ENCODE measurements at places on chromosomes 7 and 10. TPM values are rescaled to one million over a fixed set of nuclear protein-coding genes. Genes with fewer than 3 reads are reported as not detected.

INSIG1 gene
- total RNA-seq = 95.2 TPM

EPO gene
- not detected for total RNA-seq

SPAM1 gene
- not detected for total RNA-seq

NFE2L3 gene
- 42.1 TPM for total RNA-seq

EBLN1 gene
- not detected for total RNA-seq

SLC13A1 gene
- not detected for total RNA-seq

JCAD gene
- total RNA-seq = 0.32 TPM

SFTPA1 gene
- not detected for total RNA-seq

ZNF467 gene
- 1.4 TPM for total RNA-seq

CABCOCO1 gene
- total RNA-seq = not detected

GRCh38 chr7:15524077-15524476, 37.7 kb downstream of the AGMO start:
- no peak overlapping the region for H3K4me3 ChIP-seq
- H3K36me3 ChIP-seq = peaks cover 19% of the 10 kb centered on the region
- no peak overlapping the region for H3K27ac ChIP-seq
- no peaks in the 10 kb centered on the region for H3K27me3 ChIP-seq

GRCh38 chr7:116776610-116777289, 85.6 kb upstream of the CAPZA2 start:
- H3K27me3 ChIP-seq = peaks cover 2% of the 10 kb centered on the region
- H3K4me3 ChIP-seq = no peak overlapping the region
- no peak for DNase-seq
- peaks cover 4% of the 10 kb centered on the region for H3K36me3 ChIP-seq

- H3K36me3 ChIP-seq = peaks cover 3% of the 10 kb centered on the region
- no peak overlapping the region for H3K27ac ChIP-seq
- H3K27me3 ChIP-seq = peaks cover 1% of the 10 kb centered on the region
- DNase-seq = no peak
- no peaks in the 10 kb centered on the region for H3K4me1 ChIP-seq
- H3K4me3 ChIP-seq = no peak overlapping the region
Observed at GRCh38 chr7:25012254-25012653, 32.3 kb upstream of the OSBPL3 start.

GRCh38 chr7:92402920-92403759, 44.1 kb upstream of the GATAD1 start:
- peak overlapping the region; percentile 25 for H3K27ac ChIP-seq
- no peak overlapping the region for H3K4me3 ChIP-seq
- no peak for DNase-seq
- H3K4me1 ChIP-seq = peaks cover 7% of the 10 kb centered on the region

- peaks cover 2% of the 10 kb centered on the region for H3K4me1 ChIP-seq
- no peak overlapping the region for H3K4me3 ChIP-seq
- DNase-seq = no peak
- no peak overlapping the region for H3K27ac ChIP-seq
Observed at GRCh38 chr7:135501402-135501801, 8.5 kb downstream of the CNOT4 start.

- H3K27ac ChIP-seq = no peak within 1 kb of the TSS
- no peak within 1 kb of the TSS for H3K4me3 ChIP-seq
- no peaks in the 10 kb centered on the region for H3K36me3 ChIP-seq
- H3K4me1 ChIP-seq = no peaks in the 10 kb centered on the region
- DNase-seq = no peak
Observed at GRCh38 chr7:123601530-123601929, at the start of gene ASB15. ASB15 (plus strand) TSS chr7:123601821; CDS start chr7:123614503, 12,682 bp downstream.

GRCh38 chr10:78411716-78412115, 378.1 kb downstream of the RPS24 start:
- H3K4me1 ChIP-seq = peaks cover 9% of the 10 kb centered on the region
- DNase-seq = no peak
- peaks cover 2% of the 10 kb centered on the region for H3K27me3 ChIP-seq
- H3K27ac ChIP-seq = no peak overlapping the region
- H3K36me3 ChIP-seq = no peaks in the 10 kb centered on the region
- H3K4me3 ChIP-seq = no peak overlapping the region

DNA sequence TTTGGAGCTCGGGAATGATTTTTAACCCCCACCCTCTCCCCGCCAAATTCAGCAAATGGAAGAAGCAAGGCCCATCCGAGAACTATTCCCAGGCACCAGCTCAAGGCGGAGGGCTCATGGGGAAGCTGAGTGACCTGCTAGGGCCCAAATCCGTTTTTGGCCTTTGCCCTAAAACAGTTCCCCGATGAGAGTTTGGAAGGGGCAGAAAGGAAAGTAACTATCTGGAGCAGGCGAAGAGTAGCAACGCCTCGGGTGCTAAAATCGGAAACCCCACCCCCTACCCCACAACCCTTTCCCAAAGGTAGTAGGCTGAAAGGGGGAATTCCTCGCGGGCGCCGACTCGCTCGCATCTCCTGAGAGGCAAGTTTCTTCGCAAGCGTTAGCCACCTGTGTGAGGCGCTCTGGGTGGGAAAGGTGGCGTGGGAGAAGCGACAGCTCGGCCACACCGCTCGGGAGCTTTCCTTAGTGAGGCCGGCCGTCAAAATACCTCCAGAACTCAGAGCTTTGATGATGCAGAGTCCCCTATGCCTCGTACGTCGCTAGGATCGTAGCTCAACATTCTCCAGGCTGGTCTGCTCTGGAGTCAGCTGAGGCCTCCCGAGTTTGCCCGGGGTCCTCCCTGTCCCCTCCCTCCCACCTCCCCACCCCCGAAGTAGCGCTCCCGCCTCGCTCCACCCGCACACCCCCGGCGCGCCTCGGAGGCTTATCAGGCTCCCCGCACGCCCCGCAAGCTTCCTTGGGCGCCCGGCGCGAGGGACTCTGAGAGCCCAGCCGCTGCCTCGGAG, 642 bp upstream of the PRKG1 start:
- H3K4me1 ChIP-seq = no peaks in the 10 kb centered on the region
- peaks cover 4% of the 10 kb centered on the region for H3K27me3 ChIP-seq
- DNase-seq = peak; percentile 26
- H3K4me3 ChIP-seq = peak overlapping the region; percentile 98
- H3K27ac ChIP-seq = no peak overlapping the region
- no peaks in the 10 kb centered on the region for H3K36me3 ChIP-seq

DNA sequence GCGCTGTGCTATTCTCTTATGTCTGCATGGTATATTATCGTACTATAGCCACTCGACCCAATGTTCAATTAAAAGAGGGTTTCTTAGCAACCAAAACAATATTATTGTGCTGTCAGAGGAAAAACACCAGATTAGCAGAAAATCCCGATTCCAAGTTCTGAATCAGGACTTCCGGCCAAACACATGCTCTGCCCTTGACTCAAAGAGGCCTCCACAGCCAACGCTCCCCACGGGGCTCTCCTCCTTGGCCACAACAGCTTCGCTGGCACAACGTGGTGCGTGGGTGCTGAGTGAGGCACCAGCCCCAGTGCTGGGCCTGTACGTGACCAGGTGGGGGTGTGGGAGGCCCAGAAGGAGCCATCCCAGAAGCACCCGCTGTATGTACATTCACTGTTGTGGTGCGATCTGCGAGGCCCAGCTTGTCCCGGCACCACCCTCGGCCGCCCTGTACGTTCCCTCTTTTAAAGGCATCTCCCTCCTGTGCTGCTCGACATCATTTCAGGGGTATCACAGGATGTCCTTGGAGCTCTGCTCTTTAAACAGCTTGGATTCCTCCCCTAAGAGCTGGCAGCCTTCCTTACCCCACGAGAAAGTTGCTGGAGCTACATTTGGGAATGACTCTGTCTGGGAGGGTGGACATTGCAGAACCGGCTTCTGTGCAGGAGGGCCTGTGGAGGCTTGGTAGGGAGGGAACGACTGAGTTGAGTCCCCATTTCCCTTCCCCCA, 736.2 kb downstream of the PARD3 start:
- DNase-seq = no peak
- H3K27ac ChIP-seq = no peak overlapping the region
- peaks cover 3% of the 10 kb centered on the region for H3K27me3 ChIP-seq
- no peaks in the 10 kb centered on the region for H3K36me3 ChIP-seq
- H3K4me1 ChIP-seq = peaks cover 1% of the 10 kb centered on the region

GRCh38 chr7:20783700-20784387, 2.8 kb downstream of the SP8 start:
- H3K27me3 ChIP-seq = peaks cover 27% of the 10 kb centered on the region
- peak overlapping the region; percentile 81 for H3K4me3 ChIP-seq
- H3K4me1 ChIP-seq = peaks cover 8% of the 10 kb centered on the region
- peak; percentile 57 for DNase-seq
- peak overlapping the region; percentile 84 for H3K27ac ChIP-seq

- peaks cover 4% of the 10 kb centered on the region for H3K36me3 ChIP-seq
- no peak overlapping the region for H3K27ac ChIP-seq
- peak overlapping the region; percentile 80 for H3K4me3 ChIP-seq
- peaks cover 13% of the 10 kb centered on the region for H3K4me1 ChIP-seq
Observed at GRCh38 chr7:131111081-131111576, 216.5 kb upstream of the MKLN1 start.

DNA sequence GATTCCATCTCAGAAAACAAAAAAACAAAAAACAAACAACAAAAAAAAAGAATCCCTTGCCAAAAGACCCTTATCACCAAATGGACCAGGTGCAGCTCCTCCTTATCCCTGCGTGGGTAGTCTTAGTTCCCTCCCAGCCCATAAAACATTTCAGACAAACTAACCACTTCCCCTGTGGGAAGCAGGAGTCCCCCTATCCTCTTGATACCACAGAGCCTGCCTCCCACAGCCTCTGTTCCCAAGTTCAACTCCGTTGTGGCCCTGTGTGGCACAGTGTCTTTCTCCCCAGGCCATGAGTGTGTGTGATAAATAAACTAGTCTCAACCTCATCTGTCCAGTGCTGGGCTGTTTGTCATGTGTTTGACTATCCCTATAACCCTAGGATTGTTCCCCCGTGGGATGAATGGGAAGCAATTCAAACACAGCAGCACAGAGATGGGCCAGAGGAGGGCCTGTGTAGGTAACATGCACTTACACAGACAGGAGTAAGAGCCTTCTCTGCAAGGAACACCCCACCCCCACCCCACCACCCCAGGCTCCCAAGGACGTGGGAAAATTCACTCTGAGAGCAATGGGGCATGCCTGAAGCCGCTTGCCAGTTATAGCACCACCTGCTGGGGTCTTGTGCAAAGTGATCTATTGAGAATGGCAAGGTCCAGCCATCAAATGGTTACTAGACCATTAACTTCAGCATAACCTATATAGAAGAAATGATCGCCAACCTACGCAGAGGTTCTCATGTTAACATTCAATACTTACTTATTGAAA, 147.1 kb upstream of the GHITM start:
- H3K27me3 ChIP-seq = peaks cover 9% of the 10 kb centered on the region
- DNase-seq = peak; percentile 67
- no peak overlapping the region for H3K27ac ChIP-seq
- peaks cover 16% of the 10 kb centered on the region for H3K4me1 ChIP-seq

DNA sequence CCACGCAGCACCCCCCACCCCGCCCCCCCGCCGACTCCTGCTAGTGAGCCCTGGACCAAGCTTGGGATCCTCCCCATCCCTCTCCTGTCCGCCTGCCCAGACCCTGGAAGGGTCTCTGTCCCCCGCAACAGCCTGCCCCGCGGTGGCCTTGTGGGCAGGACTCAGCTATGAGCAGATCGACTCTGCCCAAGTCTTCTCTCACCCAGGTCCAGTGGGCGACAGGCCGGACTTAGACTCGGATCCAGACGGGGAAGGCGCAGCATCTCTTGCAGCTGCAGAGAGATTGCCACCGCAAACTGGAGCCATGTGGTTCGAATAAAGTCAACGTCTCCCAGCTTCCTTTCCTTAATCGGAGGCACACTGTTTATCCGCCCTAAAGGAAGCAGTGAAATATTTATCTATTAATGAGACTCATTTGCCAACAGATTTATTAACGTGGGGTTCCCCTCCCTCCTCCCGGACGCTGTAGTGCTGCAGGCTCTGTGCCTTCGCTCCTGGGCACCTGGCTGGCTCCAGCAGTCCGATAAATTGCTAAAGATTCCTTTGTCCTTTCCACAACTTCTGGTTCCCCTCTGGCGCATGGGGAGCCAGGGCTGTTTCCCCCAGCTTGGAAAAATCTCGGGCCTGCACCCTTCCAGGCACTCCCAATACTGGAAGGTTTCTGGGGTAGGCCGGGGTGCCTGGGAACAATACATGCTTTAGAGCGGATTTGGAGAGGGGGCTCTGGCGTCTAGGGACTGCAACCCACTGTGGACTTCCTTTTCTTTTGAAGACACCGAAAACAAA, 634 bp upstream of the HOXA7 start:
- no peak overlapping the region for H3K27ac ChIP-seq
- peaks cover 2% of the 10 kb centered on the region for H3K4me1 ChIP-seq
- peak overlapping the region; percentile 30 for H3K4me3 ChIP-seq
- DNase-seq = no peak

GRCh38 chr10:75466001-75466400, 34.6 kb downstream of the LRMDA start:
- DNase-seq = no peak
- H3K27ac ChIP-seq = no peak overlapping the region
- no peak overlapping the region for H3K4me3 ChIP-seq
- peaks cover 9% of the 10 kb centered on the region for H3K4me1 ChIP-seq
- H3K27me3 ChIP-seq = peaks cover 5% of the 10 kb centered on the region
- no peaks in the 10 kb centered on the region for H3K36me3 ChIP-seq

GRCh38 chr7:129958643-129959470, 6.1 kb upstream of the UBE2H start:
- H3K4me3 ChIP-seq = no peak overlapping the region
- H3K27me3 ChIP-seq = no peaks in the 10 kb centered on the region
- H3K4me1 ChIP-seq = peaks cover 4% of the 10 kb centered on the region
- no peak overlapping the region for H3K27ac ChIP-seq
- no peaks in the 10 kb centered on the region for H3K36me3 ChIP-seq

- no peak overlapping the region for H3K27ac ChIP-seq
- no peak overlapping the region for H3K4me3 ChIP-seq
- H3K27me3 ChIP-seq = no peaks in the 10 kb centered on the region
- no peaks in the 10 kb centered on the region for H3K4me1 ChIP-seq
Observed at GRCh38 chr7:46493196-46493595, 572.1 kb upstream of the IGFBP3 start.

DNA sequence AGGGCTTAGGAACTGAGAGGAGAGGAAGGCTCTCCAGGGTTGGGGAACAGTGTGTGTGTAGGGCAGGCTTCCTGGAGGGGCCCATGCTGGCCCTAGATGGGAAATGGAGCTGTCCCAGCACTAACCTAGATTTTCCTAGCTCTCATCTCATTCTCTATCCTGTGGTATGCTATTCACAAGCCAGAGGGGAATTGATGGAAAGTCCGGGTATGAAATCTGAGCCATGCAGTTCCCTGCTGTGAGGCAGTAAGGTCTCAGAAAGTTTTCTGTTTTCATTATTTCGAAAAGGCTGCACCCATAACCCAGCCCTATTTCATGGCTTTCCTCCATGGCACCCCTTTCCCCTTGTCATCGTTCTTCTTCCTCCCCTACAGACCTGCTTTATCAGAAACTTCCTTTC, 220.3 kb downstream of the RPS24 start:
- H3K4me3 ChIP-seq = no peak overlapping the region
- peaks cover 12% of the 10 kb centered on the region for H3K27me3 ChIP-seq
- H3K36me3 ChIP-seq = no peaks in the 10 kb centered on the region
- no peak for DNase-seq
- peaks cover 3% of the 10 kb centered on the region for H3K4me1 ChIP-seq
- H3K27ac ChIP-seq = no peak overlapping the region

- H3K4me1 ChIP-seq = peaks cover 36% of the 10 kb centered on the region
- DNase-seq = no peak
- H3K27me3 ChIP-seq = peaks cover 10% of the 10 kb centered on the region
- peaks cover 12% of the 10 kb centered on the region for H3K36me3 ChIP-seq
- no peak overlapping the region for H3K27ac ChIP-seq
- H3K4me3 ChIP-seq = no peak overlapping the region
Observed at GRCh38 chr7:1735262-1735661, 65.2 kb downstream of the ELFN1 start.
